ENCODE measurements at places on chromosomes 2 and 18. TPM values are rescaled to one million over a fixed set of nuclear protein-coding genes. Genes with fewer than 3 reads are reported as not detected.

Gene ACTG2
- total RNA-seq, result 4.1 TPM

Gene REEP1
- not detected for total RNA-seq

DNA sequence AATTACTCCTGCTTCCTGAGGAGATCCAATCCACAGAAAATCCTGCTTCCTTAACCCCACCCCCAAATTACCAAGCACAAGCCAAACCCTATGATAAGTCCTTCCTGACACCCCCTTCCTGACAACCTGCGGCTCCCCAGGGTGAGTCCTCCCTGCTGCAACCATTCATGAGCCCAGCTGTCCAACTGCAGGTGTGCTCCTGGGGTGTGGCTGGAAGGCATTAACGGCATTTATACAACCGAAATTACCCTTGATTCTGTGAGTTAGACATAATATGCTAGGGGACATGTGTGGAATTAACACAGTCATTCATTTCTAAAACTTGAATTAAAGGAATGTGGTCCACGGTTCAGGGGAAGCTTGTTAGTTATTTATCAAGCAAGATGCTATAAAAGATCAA lies 119.0 kb upstream of the ALKAL2 start:
- no peaks in the 10 kb centered on the region for H3K36me3 ChIP-seq
- no peak overlapping the region for H3K27ac ChIP-seq
- no peaks in the 10 kb centered on the region for H3K4me1 ChIP-seq
- no peak overlapping the region for H3K4me3 ChIP-seq
- no peak for DNase-seq

Gene RAB17
- 0.26 TPM for total RNA-seq

DNA sequence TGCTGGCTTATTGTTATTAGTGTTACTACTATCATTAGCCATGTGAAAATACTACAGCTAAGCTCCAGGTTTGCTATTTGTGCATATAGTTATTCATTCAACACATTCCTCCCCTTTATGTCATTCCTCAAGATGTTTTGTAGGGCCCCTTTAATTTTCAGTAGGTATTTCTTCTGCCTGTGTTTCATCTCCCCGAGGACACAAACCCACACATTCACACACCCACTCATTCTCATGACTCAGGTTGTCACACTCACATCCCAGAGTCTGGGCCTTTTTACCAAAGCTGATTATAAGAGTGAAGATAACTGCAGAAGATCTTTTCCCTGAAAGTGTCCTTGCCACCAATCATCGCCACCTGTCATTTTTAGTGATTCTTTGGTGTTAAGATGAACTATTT lies 68.6 kb upstream of the SPOPL start:
- no peaks in the 10 kb centered on the region for H3K36me3 ChIP-seq
- no peak overlapping the region for H3K27ac ChIP-seq
- DNase-seq, result no peak
- no peaks in the 10 kb centered on the region for H3K27me3 ChIP-seq
- H3K4me3 ChIP-seq, result no peak overlapping the region
- no peaks in the 10 kb centered on the region for H3K4me1 ChIP-seq

Data from fibroblast of lung (primary cell).